Stimulated activated CD8-positive, alpha-beta memory T cell treated with anti-CD3 and anti-CD28 coated beads, Interleukin-12 subunit alpha, Interleukin-12 subunit beta, amount 100 ng/mL, for 4 hours (primary cell): ENCODE measurements at places on chromosomes 1 and 21.

DNA sequence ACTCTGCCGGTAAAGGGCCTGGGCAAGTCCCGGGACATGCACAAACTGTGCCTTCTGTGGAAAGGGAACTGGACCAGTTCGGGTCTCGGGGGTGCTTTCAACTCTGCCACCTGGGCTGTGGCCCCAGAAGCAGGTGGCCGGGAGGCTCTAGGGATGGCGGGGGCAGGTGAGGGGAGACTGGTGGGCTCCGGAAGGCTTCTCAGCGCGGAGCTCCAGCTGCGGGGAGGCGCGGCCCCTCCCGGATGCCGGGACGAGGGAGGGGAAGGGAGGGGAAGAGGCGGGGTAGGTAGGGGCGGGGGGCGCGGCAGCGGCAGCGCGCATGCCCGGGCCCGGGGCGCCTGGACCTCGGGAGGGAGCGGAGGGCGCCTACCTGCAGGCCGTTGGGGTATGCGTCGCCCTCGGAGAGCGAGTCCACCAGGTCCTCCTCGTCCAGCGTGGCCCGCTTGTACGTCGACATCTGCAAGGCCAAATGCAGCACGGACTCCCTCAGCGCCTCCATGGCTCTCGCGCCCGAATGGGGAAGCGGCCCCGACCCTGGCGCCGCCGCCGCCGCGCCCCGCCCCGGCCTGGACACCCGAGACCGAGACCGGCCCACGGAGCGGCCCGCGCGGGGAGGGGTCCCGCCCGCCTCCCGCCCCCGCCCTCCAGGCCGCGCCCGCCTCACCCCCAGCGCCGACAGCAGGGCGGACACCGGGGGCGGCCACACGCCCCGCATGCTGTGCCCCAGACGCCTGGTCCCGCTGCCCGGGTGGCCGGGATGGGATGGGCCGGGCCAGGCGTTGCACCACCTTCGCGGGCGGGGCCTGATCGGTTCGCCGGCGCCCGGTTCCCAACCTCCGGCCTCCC lies at the start of gene ECE1:
TSS of gene ECE1 (minus strand) at position 764 of the 846 bp plus-strand sequence. CDS start at position 715, 49 bp downstream.
- peak; percentile 29 for DNase-seq

- DNase-seq, result no peak
Measured at GRCh38 chr1:234748713-234749112, 138.7 kb upstream of the IRF2BP2 start.

- no peak for DNase-seq
Measured at GRCh38 chr1:3188150-3188971, 119.4 kb downstream of the PRDM16 start.

GRCh38 chr1:53625766-53626520 lies 113.0 kb downstream of the GLIS1 start:
- no peak for DNase-seq

GRCh38 chr1:5998906-5999301 lies 6.7 kb upstream of the NPHP4 start:
- DNase-seq, result no peak

DNA sequence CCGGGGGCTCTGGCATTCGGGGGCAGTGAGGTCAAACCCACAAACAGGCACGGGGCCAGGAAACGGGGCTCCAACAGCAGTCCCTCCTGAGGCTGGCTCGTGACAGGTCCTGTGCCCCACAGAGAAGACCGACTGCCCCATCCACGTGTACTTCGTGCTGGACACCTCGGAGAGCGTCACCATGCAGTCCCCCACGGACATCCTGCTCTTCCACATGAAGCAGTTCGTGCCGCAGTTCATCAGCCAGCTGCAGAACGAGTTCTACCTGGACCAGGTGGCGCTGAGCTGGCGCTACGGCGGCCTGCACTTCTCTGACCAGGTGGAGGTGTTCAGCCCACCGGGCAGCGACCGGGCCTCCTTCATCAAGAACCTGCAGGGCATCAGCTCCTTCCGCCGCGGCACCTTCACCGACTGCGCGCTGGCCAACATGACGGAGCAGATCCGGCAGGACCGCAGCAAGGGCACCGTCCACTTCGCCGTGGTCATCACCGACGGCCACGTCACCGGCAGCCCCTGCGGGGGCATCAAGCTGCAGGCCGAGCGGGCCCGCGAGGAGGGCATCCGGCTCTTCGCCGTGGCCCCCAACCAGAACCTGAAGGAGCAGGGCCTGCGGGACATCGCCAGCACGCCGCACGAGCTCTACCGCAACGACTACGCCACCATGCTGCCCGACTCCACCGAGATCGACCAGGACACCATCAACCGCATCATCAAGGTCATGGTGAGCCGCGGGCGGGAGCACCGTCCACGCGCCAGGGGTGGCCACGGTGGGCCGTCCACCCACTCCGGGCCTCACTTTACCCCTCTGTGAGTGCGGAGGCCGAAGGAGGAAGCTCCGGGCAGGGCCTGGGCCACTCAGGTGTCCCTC lies 14.2 kb downstream of the COL6A2 start:
- DNase-seq, result no peak

DNA sequence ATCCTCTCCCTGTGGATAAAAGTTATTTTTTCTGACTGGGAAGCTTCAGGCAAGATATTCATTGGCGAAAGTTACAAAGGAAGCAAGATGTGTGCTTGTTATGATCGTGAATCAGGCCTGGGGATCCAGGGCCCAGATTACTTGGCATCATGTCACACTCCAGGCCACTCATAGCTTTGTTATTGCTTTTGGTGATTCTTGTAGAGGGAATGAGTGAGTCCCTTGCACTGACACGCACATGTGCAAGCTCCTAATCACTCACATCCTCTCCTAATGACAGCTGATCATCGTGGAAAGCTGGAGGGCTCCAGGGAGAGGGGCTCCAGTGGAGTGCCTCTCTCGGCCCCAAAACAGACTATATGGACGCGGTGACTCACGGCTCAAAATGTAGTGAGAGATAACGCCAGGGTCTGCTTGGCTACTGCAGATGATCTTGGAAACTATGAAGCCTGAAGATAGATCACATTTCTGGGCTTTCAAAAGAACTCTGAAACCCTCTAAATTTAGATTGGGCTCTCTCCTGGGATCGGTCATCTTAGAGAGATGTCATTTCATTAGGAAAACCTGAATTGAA lies 481.1 kb upstream of the USP24 start:
- DNase-seq, result no peak

- no peak for DNase-seq
Measured at GRCh38 chr1:92359986-92360385, 61.1 kb downstream of the RPAP2 start.

DNA sequence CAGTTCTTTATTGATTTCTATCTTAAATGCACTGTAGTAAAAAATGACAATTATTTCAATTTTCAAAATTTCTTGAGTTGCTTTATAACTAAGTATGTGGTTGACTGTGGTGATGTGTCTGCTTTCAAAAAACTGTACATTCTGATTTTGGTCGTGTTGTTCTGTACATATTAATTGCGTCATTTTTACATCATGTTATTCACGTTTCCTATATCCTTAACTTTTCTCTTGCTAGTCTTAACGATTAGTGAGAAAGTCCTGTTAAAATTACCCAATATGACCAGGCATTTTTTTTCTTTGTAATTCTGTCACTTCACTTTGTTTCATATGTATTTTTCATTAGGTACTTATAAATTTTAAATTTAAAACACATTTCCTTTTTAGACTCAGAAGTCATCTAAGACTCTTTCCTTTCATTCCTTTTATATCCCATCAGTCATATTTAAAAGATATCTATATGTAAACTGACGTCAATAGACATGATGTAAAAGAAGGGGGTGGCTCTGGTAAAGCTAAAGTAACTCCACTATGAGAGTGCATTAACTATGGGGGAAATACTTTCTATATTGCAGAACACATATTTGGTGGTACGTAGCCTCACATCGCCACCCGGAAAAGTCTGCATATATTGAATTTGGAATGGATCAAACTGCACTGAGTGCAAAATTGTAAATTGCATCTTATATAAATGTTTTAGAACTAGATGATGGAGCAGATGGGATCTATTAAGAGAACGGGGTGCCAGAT lies 1.1 kb upstream of the COA6 start:
- DNase-seq, result no peak

GRCh38 chr1:199245946-199246345 lies 607.1 kb downstream of the PTPRC start:
- no peak for DNase-seq

DNA sequence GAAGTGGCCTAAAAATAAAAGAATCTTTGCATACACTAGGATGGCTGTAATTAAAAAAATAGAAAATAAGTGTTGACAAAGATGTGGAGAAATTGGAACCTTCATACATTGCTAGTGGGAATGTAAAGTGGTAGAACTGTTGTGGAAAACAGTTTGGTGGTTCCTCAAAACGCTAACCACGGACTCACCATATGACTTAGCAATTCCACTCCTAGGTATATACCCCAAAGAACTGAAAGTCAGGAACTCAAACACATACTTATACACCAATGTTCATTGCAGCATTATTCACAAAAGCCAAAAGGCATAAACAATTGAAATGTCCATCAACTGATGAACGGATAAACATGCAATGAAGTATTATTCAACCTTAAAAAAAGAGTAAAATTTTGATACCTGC lies 10.8 kb upstream of the HMGCL start:
- DNase-seq, result no peak

DNA sequence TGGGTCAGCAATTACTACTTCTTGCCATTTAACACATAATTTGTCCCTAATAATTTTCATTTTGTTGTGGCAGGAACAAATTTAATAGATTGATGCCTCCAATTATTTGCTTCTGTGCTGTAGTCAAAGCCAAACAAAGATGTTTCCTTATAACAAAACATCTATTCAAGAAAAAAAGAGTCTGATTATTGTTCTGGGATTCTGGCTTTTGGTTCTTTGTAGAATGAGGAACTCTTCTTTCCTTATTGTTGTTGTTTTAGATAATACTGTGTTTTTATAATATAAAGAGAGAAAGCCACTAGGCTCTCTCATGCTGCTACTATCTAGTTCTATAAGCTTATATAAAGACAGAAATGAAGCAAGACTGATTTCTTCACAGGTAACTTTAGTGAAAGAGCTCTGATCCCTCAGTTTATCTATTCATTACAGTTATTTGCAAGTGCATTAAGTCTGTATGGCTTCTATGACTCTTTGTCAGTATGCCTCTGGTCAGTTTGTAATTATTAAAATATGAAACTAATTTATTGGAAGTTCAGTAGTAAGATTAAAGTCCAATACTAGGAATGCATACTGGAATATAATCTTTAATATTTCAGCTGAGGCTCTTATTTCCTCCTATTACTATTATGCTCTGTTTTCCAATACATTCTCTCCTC lies 37.4 kb downstream of the PRKACB start:
- no peak for DNase-seq

GRCh38 chr21:14825514-14825974 lies 239.3 kb downstream of the NRIP1 start:
- no peak for DNase-seq

DNA sequence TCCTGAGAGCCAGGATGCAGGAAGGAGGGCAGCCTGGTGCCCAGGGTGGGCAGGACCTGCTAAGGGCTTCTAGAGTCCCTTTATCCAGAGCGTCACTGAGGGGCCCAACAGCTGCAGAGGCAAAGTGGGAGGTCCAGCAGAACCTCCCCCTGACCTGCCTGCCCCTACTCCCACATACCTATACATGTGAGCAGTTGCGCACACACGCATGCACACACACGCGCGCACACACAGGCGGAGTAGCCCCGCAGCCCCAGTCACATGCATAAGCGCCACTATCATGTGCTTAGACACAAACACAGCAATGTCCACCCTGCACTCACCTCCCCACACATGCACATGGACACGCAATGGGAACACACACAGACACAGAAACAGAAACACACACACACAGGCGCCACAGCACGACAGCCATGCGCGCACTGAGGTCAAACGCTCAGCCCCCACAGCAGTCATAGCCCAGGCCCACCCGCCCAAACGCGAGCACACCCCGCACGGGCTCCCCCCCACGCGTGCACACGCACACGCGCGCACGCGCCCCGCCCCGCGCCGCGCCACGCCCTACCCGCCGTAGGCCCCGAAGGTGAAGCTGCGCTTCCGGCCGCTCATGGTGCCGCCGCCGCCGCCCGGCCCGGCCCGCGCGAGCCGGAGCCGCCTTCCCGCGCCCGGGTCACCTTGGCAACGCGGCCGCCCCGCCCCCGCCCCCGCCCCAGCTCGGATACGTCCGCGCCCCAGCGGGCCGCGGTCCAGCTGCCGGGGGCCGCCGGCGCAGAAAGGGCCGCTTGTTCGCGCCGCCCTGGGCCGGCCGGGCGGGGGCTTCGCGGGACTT lies 17.7 kb downstream of the RAP1GAP start:
- DNase-seq, result no peak

DNA sequence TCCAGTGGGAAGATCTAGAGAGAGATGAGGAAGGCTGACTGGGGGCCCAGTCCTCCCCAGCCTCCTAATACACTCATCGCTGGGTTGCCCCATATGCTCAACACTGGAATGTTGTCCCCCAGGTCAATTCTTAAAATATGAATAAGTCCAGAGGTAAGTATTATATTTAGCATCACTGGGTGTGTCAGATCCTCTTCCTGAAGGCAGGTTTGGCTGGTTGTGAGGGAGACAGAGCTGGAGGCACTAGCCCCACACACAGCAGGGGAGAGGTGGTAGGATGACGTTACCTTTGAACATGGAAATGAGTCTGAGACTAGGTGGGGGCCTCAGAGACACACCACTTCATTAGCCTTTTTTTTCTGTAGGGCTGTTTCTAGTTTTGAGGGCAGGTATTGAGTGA lies 42.6 kb downstream of the SLC44A3 start:
- DNase-seq, result no peak

DNA sequence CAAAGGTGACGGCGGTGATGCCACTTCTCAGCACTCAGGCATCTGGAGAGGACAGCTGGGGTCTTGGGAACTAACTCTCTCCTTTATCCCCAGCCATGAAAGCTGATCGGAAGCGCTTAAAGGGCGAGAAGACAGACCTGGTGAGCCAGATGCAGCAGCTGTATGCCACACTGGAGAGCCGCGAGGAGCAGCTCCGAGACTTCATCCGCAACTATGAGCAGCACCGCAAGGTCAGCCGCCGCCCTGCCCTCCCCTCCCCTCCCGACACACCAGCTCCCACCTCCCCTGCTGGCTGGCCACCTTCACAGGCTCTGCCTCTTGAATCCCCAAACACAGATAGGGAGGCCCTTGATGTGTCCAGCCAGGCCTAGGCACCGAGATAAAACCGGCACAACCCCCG lies 118.9 kb upstream of the TMEM51 start:
- no peak for DNase-seq

DNA sequence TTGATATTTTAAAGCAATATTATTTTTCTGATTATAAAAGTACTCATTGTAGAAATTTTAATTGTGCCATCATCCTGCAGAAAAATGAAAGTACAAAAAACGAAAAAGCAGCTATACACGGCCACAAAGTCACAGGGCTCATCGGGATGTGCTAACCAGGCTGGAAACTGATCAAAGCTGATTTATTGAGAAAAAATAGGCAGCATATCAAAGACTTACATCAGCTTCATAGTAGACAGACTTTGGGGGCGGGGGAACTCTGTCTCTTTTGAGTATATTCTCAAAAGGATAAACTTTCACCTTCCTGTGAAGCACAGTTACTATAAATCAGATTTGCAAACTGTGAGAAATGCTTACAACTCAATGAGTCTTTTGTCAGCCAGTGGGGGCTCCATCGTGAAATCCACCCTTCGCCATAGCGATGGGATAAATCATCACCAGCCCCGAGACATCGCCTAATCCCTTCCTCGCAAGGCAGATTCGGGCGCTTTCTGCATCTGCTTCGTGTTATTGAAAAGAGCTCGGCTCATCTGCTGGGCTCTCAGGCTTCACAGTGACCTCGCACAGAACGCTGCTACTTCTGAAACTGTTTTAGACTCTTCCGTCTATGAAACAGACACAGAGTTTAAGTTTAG lies 69.2 kb upstream of the ERG start:
- DNase-seq, result no peak

GRCh38 chr1:14160781-14161180 lies 437.7 kb upstream of the KAZN start:
- no peak for DNase-seq

GRCh38 chr1:57204091-57204490 lies 219.8 kb downstream of the DAB1 start:
- no peak for DNase-seq

- DNase-seq, result no peak
Measured at GRCh38 chr1:116754198-116754977, at the start of gene CD2. CD2 (plus strand) TSS chr1:116754430; CDS start chr1:116754493, 63 bp downstream.
